Ovary (tissue), 10 donors: ENCODE measurements at places on chromosomes 16 and 17. TPM values are rescaled to one million over a fixed set of nuclear protein-coding genes. Genes with fewer than 3 reads are reported as not detected.

Gene CDR2L
- 8.0 TPM for total RNA-seq

Gene MYLK3
- 0.24 TPM for total RNA-seq

DNA sequence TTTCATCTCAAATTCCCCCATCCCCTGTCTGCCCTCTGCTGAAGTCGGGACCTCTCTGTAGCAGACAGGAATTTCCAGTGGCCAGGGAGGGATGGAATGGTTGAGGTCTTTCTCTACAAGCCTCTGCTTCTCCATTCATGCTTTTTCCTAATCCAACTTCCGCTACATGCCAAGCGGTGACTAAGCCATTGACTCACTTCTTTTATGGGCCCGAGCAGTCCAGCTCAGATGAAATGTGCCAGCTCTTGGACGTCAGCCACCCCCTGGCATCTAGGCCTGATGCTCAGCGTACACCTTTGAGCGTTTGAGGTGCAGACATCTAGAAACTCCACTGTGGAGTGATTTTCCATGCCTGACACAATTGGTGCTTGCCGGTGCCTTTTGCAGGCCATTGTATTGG, 40.7 kb upstream of the GPR139 start:
- H3K36me3 ChIP-seq: no peaks in the 10 kb centered on the region
- no peak overlapping the region for H3K27ac ChIP-seq
- no peak for DNase-seq
- H3K4me3 ChIP-seq: no peak overlapping the region

Gene PLA2G10
- 2.5 TPM for total RNA-seq

DNA sequence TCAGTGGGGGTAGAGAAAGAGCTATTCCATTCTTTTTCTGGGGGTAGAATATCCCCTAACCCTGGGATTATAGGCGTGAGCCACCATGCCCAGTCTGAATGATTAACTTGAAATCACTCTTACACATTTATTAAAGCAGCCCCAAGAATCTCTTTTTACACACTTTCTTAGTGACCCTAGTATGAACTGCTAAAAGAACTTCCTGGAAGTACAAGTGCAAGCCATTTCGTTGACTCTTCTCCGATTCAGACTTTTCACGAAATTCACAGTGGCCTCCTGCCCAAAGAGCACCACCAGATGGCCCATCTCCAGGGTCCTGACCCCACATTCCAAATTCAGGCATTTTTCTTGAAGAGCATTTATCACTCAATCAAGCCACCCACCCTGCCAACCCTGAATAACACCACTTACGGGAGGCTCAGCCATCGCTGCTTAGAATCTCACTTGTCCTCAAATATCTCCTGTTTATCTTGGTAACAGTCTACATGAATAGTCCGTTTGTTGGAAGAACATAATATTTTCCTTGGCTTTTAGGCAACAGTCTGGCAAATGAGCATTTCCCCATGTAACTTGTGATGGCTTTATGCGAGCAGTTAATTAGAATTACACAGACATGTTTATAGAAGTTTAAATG, 28.0 kb downstream of the ZNF423 start:
- H3K36me3 ChIP-seq: no peaks in the 10 kb centered on the region
- no peaks in the 10 kb centered on the region for H3K27me3 ChIP-seq
- H3K27ac ChIP-seq: no peak overlapping the region
- no peak for DNase-seq

GRCh38 chr17:78324391-78325075, 35.3 kb downstream of the SOCS3 start:
- H3K4me3 ChIP-seq: peak overlapping the region; percentile 1
- H3K4me1 ChIP-seq: peaks cover 7% of the 10 kb centered on the region
- peak overlapping the region; percentile 23 for H3K27ac ChIP-seq

GRCh38 chr16:48271728-48272127, 24.4 kb upstream of the ABCC11 start:
- H3K4me3 ChIP-seq: no peak overlapping the region
- H3K27ac ChIP-seq: no peak overlapping the region
- H3K27me3 ChIP-seq: no peaks in the 10 kb centered on the region
- no peaks in the 10 kb centered on the region for H3K4me1 ChIP-seq
- DNase-seq: no peak

Gene KRT23
- 5.0 TPM for total RNA-seq

GRCh38 chr16:57898961-57899360, 72.0 kb downstream of the CNGB1 start:
- no peaks in the 10 kb centered on the region for H3K36me3 ChIP-seq
- no peak overlapping the region for H3K4me3 ChIP-seq
- H3K27me3 ChIP-seq: no peaks in the 10 kb centered on the region
- H3K4me1 ChIP-seq: no peaks in the 10 kb centered on the region

- H3K4me1 ChIP-seq: no peaks in the 10 kb centered on the region
- no peak overlapping the region for H3K4me3 ChIP-seq
- no peak overlapping the region for H3K27ac ChIP-seq
- DNase-seq: no peak
- no peaks in the 10 kb centered on the region for H3K36me3 ChIP-seq
Measured at GRCh38 chr17:71407981-71408380, 712.8 kb upstream of the SOX9 start.

DNA sequence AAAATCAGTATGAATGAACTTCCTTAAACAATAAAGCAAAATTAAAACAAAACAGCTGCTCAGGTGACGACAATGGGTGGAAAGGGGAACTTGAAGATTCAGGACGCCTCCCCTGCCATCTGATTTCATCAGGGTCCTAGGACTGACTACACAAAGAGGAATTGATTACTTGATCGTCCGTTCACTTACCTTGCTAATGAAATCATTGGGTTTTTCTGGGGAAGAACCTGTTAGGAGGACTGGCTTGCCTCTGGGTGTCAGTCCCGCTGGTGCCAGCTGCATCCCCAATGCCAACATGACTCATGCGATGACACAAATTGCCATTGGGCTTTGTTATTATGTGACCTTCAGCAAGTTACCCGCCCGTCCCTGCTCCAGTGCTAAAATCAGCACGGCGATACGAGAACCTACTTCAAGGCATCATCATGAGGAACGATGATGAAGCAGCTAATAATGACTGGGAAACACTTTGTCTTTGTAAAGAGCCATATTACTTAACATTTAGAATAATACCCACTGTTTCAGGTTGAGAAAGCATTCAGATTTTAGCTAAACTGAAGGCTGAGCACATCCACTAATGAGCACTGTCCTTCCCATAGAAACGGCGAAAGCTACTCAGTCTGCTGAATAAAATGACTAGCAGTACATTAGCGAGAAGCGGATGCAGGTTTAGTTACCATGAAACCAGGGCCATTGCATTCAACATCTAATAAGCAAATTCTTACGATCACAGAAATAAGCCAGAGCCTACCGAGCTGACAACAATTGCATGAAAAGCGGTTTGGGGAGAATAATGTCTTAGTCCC, 139.4 kb downstream of the ZFHX3 start:
- no peak for DNase-seq
- no peak overlapping the region for H3K27ac ChIP-seq
- H3K4me3 ChIP-seq: no peak overlapping the region
- no peaks in the 10 kb centered on the region for H3K27me3 ChIP-seq

DNA sequence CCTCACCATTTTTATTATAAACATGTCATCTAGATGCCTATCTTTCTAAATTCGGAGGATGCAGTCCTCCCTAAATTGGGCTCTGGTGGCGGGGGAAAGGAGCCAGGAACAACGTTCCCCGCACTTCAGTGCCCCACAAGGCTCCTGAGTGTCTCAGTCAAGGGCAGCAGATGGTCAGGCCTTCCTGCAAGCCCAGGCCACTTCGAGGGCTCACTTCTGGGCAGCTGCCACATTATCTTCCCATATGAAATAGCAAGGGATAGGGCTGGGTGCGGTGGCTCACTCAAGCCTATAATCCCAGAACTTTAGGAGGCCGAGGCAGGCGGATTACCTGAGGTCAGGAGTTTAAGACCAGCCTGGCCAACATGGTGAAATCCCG, 32.3 kb downstream of the FBXO31 start:
- no peaks in the 10 kb centered on the region for H3K36me3 ChIP-seq
- H3K27ac ChIP-seq: no peak overlapping the region
- H3K27me3 ChIP-seq: no peaks in the 10 kb centered on the region
- H3K4me1 ChIP-seq: no peaks in the 10 kb centered on the region

Gene EFCAB13
- 9.3 TPM for total RNA-seq

Gene COX10
- total RNA-seq: 8.8 TPM

- H3K4me3 ChIP-seq: no peak overlapping the region
- no peaks in the 10 kb centered on the region for H3K4me1 ChIP-seq
- H3K27me3 ChIP-seq: no peaks in the 10 kb centered on the region
- no peak overlapping the region for H3K27ac ChIP-seq
Measured at GRCh38 chr17:52376137-52376536, 217.6 kb upstream of the CA10 start.

- H3K4me3 ChIP-seq: no peak overlapping the region
- peak overlapping the region; percentile 24 for H3K27ac ChIP-seq
- DNase-seq: peak; percentile 80
Measured at GRCh38 chr16:1180549-1181403, 27.9 kb downstream of the CACNA1H start.

Gene BEAN1
- total RNA-seq: not detected

Gene HEATR9
- not detected for total RNA-seq

Gene HNF1B
- 9.5 TPM for total RNA-seq

GRCh38 chr16:50275428-50276325, 9.3 kb downstream of the ADCY7 start:
- H3K36me3 ChIP-seq: no peaks in the 10 kb centered on the region
- no peaks in the 10 kb centered on the region for H3K4me1 ChIP-seq
- H3K27ac ChIP-seq: no peak overlapping the region

- no peaks in the 10 kb centered on the region for H3K36me3 ChIP-seq
- H3K4me3 ChIP-seq: no peak overlapping the region
- H3K4me1 ChIP-seq: peaks cover 5% of the 10 kb centered on the region
- H3K27me3 ChIP-seq: no peaks in the 10 kb centered on the region
Measured at GRCh38 chr16:87178977-87179376, 138.2 kb downstream of the C16orf95 start.

Gene SMIM22
- total RNA-seq: 1.9 TPM

DNA sequence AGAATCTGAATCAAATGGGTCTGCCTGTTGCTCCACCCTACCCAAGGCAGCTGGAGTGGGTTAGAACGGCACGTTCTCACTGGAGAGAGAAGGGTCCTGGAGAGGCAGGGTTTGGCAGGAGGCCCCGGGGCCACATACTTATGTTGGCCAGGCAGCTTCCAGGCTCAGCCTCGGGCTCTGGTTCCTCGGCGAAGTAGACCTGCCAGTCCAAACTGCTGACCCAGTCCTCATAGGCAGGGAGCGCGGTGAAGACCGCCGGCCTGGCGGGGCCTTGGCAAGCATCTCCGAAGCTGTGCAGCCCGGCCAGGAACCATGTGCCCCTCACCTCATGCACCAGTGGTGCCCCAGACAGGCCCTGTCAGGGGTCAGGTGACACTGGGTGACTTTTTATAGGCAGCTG, 4.8 kb downstream of the PRSS53 start:
- no peak overlapping the region for H3K4me3 ChIP-seq
- no peaks in the 10 kb centered on the region for H3K36me3 ChIP-seq
- no peak for DNase-seq
- H3K4me1 ChIP-seq: peaks cover 2% of the 10 kb centered on the region
- H3K27me3 ChIP-seq: no peaks in the 10 kb centered on the region

GRCh38 chr16:72255786-72256185, 83.8 kb upstream of the PMFBP1 start:
- no peaks in the 10 kb centered on the region for H3K27me3 ChIP-seq
- H3K4me1 ChIP-seq: no peaks in the 10 kb centered on the region
- no peak overlapping the region for H3K4me3 ChIP-seq
- H3K27ac ChIP-seq: no peak overlapping the region
- H3K36me3 ChIP-seq: no peaks in the 10 kb centered on the region

DNA sequence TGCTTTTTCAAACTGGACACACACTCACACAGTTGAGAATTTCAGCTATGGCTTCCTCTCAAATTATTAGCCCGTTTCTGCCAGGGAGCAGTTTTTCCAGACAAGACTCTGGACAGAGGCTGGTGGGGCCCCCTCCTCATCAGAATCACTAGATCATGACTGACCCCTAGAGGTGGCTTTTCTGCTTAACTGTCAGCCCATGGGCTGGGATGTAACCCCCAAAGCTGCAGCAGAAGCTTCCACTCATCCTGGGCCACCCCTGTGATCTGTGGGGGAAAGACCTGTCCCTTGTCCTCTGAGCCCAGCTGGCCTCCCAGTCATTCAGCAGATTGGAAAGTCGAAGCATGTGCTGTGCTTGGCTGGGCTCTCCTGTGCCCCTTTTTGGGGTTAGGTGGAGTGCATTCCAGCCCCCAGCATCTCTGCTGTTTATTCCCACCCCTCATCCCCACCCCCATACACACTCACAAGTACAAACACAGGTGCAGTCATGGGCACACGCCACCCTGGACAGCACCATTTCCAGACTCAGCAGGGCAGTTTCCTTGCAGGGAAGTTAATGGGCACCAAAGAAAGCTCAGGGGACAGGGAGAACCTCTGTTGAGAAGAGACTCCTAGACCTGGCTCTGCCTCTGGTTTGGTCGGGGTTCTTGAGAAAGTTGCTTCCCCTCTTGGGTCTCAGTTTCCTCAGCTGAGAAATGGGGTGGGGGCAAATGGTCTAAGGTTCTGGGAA, 77.6 kb upstream of the RBL2 start:
- no peaks in the 10 kb centered on the region for H3K36me3 ChIP-seq
- no peak for DNase-seq
- no peaks in the 10 kb centered on the region for H3K4me1 ChIP-seq
- H3K27ac ChIP-seq: no peak overlapping the region
- no peak overlapping the region for H3K4me3 ChIP-seq
- no peaks in the 10 kb centered on the region for H3K27me3 ChIP-seq

GRCh38 chr16:7268182-7268581, 64.5 kb upstream of the RBFOX1 start:
- H3K27me3 ChIP-seq: no peaks in the 10 kb centered on the region
- no peak overlapping the region for H3K27ac ChIP-seq
- H3K36me3 ChIP-seq: no peaks in the 10 kb centered on the region
- no peak overlapping the region for H3K4me3 ChIP-seq

- no peak overlapping the region for H3K4me3 ChIP-seq
- H3K27ac ChIP-seq: no peak overlapping the region
- H3K36me3 ChIP-seq: no peaks in the 10 kb centered on the region
- peaks cover 13% of the 10 kb centered on the region for H3K4me1 ChIP-seq
- DNase-seq: no peak
- no peaks in the 10 kb centered on the region for H3K27me3 ChIP-seq
Measured at GRCh38 chr16:10556236-10556635, 24.2 kb downstream of the EMP2 start.

DNA sequence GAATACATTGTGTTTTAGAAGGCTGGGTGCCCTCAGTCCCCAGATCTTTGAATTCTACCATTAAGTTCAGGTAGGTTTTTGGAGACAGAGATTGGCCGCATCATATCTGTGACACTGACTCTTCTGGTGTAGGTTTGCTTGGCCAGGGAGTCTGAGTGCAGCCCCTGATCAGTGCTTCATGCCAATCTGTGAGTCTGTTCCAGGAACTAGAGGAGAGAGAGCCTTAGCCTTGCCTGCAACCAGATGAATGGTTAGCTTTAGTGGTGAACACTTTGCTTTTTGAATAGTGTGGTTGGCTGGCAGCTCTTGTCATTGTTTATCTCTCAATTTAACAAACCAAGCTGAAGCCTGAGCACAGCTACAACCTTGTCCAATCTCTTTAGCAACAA, 87.8 kb downstream of the PLXDC1 start:
- H3K27ac ChIP-seq: no peak overlapping the region
- no peak overlapping the region for H3K4me3 ChIP-seq
- H3K4me1 ChIP-seq: no peaks in the 10 kb centered on the region
- DNase-seq: no peak

GRCh38 chr16:35411156-35411555, 1951.7 kb downstream of the TP53TG3F start:
- DNase-seq: no peak
- no peaks in the 10 kb centered on the region for H3K36me3 ChIP-seq
